ENCODE measurements at places on chromosomes 11 and 22.

GRCh38 chr22:42313204-42313603 lies 42.8 kb upstream of the TCF20 start:
- DNase-seq, result no peak

DNA sequence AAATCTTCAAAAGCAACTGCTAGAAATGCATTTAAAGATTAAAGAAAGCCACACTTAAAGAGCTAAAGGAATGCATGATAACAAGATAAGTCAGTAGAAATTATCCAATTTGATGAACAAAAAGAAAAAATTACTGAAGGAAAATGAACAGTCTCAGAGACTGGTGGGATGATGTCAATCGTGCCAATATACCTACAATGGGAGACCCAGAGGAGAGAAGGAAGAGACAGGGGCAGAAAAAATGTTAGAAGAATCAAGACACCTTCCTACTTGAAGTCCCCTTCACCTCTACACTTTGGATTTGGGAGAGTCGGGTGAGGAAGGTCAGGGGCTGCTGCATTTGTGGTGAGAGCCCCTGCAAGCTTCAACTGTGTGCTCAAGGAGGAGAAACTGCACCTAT lies 216.3 kb downstream of the BUD13 start:
- no peak for DNase-seq

DNA sequence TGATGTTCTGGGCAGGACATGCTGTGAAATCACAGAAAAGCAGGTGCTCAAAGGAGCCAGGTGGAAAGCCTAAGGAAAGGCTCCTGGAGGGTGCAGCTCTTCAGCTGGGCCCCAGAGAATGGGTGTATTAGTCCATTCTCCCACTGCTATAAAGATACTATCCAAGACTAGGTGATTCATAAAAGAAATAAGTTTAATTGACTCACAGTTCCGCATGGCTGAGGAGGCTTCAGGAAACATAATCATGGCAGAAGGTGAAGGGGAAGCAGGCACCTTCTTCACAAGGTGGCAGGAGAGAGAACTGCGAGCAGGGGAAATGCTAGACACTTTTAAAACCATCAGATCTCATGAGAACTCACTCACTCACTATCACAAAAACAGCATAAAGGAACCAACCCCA lies 43.1 kb upstream of the DEUP1 start:
- DNase-seq, result no peak

GRCh38 chr22:29480262-29480511 lies 169 bp downstream of the NEFH start:
- DNase-seq, result no peak

- no peak for DNase-seq
These were observed 377.5 kb upstream of the NARS2 start for GRCh38 chr11:78952175-78952574.

DNA sequence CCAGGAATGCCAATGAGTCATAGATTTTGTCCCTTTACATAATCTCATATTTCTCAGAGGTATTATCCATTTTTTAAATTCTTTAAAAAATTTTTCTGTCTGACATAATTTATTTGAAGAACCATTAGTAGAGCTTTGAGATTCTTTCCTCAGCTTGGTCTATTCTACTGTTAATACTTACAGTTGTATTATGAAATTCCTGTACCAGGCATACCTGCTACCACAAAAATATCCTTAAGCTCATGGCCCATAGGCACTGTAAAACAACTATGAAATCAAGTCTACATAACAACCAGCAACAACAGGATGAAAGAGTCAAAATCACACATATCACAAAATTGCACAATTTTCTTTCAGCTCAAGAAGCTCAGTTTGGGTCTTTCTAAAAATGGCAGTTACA lies 541.3 kb downstream of the LUZP2 start:
- DNase-seq, result no peak

DNA sequence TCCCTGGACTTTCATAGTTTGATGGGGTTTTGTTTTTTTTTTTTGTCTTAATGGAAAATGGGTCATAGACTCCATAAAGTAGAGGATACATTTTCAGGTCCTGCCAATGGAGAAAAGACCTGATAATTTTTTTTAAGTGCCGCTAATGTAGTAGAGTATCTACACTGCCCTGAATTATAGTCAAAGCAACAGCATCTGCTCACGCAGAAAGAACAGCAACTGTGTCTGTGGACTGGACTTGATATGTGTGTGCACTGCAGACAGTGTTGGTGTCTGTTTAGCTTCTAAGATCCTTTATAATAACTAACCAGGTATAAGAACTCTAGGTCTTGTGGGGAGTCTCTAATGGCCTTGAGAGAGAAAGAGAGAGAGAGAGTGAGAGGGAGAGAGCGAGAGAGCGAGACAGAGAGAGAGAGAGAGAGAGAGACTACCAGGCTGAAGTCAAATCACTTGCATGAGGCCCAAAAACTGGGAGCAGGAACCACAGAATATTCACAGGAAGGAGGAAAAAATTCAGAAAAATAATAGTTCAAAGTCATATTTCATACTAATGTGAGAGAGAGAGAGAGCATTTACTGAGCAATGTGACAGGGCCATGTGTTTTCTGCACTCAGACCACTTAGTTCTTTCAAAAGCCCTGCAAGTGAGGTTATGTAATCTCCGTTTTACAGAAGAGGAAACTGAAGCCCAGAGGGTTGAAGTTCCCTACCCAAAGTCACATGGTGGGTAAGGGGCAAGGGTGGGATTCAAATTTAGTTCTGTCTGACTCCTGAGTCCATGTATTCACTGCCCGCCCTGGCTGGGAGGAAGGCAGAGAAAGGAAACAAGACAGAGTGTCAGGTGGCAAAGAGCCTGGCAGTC lies 8.6 kb upstream of the MIAT start:
- no peak for DNase-seq
